ENCODE measurements at places on chromosomes 11 and 22.

DNA sequence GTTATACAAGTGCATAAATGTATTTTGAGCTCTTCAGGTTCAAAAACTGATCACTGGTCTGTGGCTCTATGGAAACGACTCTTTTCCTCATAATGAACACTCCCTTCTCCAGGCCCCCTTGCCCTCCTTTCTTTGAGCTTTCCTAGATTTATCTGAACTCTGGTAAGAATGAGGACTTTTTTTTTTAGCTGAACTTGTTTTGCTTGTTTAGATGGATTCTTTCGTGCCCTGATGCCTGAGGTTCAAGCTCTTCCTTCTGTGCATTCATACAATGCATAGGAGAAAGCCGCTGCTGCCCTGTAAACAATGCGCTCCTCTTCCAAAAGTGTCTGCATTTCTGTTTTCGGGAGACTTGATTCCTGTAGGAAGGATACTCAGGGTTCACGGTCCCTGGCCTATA, 205.1 kb downstream of the TENM4 start:
- no peak for DNase-seq

GRCh38 chr22:50696799-50697561, 24.4 kb downstream of the SHANK3 start:
- DNase-seq, result no peak

DNA sequence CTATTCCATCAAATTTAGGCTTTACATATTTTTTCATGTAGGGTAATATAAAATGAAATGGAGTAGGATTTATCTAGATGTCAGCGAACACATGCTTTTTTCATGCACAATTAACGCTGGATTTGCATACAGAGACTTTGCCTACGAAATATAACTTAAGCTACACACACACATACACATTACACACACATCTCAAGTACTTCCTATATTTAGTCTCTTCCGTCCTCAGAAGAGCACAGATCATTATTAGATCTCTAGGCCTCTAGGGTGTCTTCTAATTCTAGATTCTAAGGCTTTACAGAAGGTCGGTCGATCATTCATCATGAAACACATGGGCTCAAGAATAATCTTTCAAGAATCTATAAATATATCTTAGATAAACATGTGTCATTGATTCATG, 3.8 kb upstream of the MS4A13 start:
- no peak for DNase-seq

DNA sequence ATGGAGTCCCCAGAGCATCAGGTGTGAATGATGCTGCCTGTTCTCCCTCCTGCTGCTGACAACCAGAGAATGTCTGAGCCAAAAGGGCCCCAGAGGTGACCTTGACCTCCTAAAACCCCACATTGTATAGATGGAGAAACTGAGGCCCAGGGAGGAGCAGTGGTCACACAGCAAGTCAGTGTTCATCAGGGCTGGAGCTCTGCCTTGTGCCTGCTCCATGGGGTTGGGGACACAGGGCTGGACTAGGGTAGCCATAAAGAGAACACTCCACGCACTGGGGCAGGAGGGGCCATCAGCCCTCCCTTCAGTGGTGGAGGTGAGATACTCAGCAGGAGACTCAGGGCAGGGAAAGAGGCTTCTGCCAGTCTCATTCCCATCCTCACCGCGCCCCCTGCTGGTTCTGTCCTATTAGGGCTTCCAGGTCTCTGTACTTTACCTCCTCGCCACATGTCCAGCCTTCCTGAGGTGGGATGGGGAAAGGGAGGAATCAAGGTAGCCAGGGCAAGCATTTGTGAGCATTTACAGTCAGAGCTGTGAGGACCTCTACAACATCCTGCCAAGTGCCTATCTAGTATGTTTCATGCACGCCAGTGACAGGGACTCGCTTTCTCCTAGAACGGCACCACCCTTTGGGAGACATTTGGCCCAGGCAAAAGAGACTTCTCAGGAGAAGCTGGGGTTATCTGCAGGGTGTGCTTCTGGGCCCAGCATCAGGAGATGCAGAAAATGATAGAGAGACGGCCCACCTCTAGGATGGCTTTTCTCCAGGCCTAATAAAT, 43.2 kb downstream of the NEU3 start:
- DNase-seq, result peak; percentile 51

DNA sequence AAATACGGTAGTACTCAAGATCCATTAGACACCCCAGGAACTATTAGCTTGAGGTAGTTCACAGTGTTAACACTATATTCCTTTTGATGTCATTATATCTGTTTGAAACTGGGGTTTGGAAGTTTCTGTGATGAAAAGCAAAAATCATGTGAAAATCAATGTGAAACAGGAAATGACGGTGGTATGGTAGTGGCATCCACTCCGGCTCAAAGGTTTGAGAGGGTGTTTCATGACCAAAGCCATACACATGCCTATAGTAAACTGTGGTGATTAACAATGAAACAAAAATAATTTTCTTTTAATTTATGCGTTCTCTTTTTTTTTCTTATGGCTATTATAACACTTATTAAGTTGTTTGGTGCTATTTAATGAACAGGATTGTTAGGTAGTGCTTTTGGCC, 10.9 kb downstream of the RAB38 start:
- no peak for DNase-seq

DNA sequence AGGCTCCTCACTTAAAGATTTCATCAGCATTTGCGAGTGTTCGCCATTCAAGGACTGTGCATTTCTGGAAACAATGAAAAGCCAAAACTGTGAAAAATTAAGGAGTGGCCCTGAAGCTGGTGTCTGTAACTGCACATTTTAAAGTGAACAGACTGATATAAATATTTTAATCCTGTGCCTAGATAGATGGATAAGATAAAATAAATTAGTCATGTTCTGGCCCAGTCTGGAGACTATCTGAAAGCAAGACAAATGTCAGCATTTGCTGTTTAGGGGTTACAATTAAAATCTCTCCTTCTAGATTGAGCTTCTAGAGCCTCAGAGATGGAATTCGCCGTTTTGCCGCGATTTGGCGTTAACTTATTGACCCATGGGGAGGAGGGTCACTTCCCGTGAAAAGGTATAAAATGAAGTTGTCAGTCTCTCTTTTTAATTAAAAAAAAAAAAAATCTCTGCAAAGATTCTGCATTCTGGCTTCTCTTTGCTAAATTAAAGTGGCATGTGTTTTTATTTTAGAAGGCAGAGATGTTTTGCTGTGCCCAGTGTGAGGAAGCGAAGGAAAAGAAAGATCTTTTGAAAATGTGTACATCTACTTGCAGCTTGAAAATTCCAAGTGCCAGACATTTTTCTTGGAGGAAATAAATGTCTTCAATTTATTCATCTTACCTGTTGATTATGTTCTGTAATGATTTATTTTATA, 79.7 kb upstream of the WNT7B start:
- DNase-seq, result no peak

GRCh38 chr11:64558065-64558745, 32.8 kb upstream of the SLC22A12 start:
- no peak for DNase-seq

DNA sequence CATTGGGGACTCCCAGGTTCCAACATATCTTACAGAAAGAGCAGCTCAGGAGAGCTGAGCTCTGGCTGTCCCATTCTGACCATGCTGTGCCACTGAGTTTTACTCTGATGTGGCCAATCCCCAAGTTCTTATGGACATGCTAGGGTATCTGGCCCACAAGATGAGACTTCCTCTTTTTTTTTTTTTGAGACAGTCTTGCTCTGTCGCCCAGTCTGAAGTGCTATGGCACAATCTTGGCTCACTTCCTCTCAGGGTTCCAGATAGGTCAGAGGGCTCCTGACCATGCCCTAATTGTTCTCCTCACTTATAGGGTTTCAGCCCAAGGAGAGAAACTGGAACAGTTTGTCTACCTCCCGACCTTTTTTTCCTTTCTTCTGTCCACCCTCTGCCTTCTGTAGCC, 152.3 kb upstream of the CCDC90B start:
- no peak for DNase-seq
